Activated T-cell treated with anti-CD3 and anti-CD28 coated beads for 24 hours (primary cell): ENCODE measurements at places on chromosomes 5 and 9.

DNA sequence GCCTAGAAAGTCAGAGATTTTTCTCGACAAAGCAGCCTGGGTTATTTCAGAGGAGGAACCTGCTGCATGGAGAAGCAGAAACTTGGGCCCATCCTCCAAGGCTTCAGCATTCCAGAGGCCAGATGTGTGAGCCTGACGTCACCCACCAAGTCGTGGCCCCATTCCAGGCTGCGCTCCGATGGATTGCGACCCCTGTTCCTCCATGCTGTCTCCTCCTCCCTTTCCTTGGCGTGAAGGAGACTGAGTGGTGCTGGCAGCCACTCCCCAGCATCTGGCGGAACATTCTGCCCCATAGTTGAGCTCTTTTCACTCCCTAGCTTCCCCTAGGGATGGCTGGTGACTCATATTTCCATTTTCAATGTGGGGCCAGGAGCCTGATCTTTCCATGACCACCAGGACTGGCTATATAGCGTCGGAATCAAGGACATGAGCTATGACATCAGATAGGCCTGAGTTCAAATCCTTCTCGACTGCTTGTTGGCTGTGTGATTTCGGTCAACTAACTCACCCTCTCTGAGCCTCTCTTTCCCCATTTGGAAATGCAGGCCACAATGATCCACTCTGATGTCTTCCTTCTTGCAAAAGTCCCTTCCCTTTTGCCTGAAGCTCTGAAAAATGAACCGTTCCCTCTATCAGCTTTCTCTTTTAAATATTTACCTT is 24.5 kb upstream of the DUSP1 start:
- DNase-seq = no peak

DNA sequence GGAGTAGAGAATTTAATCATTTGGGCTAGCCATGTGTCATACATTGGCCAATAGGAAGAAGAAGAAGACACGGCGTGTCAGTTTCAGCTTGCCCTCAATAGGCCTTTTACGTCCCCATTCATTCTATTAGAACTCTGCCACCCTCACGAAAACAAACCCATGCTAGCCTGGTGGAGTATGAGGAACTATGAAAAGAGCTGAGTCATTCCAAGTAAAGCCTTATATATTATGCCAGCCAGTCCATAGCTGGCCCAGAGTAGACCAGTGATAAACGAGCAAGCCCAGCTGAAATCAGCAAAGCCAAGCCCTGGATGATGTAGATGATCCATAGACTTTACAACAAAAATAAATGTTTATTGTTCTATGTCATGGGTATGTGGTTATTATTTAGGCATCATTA is 895.1 kb downstream of the TLE1 start:
- no peak for DNase-seq

- no peak for DNase-seq
Measured at GRCh38 chr9:135821733-135822373, 85.5 kb downstream of the CAMSAP1 start.

DNA sequence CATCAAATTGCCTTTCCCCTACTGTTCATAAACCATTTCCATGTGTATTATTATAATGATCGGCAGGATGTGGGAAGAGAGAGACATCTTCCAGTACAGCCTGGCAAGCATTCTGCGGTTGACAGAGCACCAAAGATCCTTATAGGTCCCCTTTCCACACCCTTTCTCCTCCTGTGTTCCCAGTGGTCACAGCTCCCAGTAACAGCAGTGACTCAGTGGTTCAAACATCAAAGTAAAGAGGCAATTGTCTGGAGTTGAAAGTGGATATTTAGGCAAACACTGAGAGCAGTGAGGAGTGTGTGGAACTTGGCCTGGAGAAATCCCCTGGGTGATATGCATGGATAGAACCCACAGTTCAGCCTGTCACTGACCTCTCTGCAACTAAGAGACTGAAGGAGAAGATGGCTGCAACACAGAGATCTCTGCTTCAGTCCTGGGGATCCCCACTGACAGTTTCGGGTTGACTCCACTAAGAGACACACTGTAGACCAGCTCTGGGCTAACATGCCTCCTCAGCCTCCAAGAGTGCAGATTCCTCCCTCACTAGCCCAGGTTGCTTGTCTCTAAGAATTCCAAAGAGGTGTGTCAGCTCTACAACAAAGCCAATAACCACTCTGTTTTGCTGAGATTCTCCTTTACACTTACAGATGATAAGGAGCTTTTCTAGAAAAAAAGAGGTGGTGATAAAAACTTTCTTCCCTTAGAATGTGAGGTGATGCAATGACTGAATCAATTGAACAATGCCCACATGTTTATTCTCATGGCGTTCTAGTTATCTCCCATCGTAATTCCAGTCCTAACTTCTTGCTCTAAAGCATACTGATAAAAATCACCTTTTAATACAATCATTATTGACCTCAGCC is 94.4 kb upstream of the IL6ST start:
- no peak for DNase-seq

DNA sequence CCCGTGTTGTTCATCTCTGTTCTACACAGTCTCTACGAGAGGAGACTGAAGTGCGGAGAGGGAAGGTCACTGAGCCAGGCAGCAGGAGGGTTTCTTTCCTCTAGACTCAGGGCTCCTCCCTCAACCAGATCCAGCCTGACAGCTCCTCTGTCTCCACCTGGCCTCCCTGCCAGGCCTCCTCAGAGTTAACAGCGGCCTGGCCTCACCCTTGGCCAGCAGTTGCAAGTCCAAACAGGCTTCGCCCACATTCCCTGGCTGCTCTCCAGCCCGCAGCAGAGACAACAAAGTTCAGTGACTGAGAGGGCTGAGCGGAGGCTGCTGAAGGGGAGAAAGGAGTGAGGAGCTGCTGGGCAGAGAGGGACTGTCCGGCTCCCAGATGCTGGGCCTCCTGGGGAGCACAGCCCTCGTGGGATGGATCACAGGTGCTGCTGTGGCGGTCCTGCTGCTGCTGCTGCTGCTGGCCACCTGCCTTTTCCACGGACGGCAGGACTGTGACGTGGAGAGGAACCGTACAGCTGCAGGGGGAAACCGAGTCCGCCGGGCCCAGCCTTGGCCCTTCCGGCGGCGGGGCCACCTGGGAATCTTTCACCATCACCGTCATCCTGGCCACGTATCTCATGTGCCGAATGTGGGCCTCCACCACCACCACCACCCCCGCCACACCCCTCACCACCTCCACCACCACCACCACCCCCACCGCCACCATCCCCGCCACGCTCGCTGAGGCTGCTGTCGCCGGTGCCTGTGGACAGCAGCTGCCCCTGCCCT is at the start of gene HRCT1:
Gene HRCT1 (plus strand): TSS at position 291 of the 768 bp plus-strand sequence. CDS start 86 bp downstream, at position 377.
- DNase-seq = no peak

- DNase-seq = no peak
Measured at GRCh38 chr9:91239367-91240111, 122.2 kb downstream of the AUH start.
